ENCODE measurements at places on chromosomes 4 and X.
A peak's percentile ranks its signal among the peaks of the same experiment; 100 is the strongest.

DNA sequence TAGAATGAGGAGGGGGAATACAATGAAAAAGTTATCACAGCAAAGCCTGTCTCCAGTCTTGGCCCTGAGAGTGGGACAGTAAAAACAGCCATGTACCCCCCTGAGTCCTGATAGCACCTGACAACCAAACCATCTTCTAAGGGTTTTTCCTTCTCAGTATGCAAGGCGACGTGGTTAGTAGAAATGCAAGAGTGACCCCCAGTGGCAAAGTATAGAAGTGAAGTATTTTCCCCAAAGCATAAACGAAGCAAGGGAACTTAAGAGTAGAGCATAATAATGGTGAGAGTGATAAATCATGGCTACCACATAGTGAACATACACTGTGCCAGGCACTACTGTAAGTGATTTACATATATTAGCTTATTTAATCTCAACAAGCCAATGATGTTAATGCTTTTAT, 52.8 kb downstream of the FAM47C start:
- peak; percentile 29 for DNase-seq

DNA sequence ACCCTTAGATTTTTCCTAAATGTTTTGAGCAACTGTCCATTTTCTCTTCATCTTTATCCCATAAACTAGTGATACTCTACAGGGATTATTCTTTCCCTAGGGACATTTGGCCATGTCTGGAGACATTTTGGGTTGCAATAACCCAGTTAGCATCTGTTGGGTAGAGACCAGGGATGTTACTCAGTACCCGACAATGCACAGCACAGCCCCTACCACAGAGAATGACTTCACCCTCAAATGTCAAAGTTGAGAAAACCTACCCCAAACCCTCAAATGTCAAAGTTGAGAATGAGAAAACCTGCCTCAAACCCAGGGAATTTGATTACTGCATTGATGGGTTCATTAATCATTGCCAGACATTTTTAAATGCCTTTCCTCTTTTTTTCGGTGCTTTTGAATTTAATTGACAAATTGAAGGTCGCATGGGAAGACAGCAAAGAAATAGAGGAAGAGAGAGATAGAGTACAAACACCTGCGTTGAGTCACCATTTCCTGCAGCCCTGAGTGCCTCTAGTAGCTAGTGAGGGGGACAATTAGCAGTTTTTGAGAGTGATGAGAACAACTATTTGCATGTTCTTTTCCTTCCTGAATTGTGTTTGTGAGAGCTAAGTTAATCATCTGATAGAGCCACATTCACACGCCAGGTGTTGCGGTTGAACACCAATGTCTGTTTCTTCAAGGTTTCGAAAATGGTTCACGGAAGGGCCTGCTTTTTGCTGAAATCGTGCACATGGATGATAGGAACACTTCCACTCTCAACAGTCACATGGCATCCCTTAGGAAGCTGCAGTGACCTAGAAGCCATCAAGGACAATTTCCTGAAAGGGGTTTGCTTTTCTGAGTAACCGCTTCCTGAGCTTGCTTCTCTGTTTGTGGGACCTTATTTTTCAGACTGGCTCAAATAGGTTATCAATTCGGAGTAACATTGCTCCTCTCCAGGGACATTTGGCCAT, 203.9 kb upstream of the VCX3A start:
- no peak for DNase-seq

GRCh38 chrX:136616987-136617685, 30.8 kb upstream of the CD40LG start:
- no peak for DNase-seq

DNA sequence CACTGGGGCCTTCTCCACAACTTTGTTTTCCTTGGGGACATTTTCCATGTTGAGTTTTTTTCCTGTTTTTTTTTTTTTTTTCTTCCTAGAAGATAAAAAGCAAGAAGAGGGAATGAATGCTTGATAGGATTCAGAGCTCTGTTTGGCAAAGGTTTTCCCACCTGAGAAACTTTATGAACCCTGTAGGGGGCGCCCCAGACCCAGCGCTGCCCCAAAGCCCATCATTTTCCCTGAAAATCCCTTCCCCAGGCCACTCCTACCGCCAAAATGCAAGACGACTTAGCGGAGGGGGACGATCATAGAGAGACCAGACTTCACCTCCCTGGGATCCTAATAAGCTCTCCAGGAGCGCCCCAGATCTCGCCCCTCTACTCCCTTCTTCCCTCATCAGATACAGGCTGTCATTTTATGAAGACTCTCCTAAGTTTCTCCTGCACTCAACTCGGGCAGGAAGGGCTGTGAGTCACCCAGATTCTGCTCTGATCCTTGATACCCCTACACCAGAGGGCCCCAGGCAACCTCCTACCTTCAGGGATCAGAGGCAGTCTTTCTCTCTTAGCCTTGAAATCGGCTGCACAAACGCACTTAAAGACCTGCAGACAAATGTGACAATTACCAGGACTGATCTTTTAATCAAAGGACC, 1.4 kb downstream of the BEX5 start:
- DNase-seq, result no peak

GRCh38 chr4:130333241-130333759, 1237.3 kb downstream of the C4orf33 start:
- DNase-seq, result no peak

- DNase-seq, result peak; percentile 15
Measured at GRCh38 chr4:78829296-78829695, 53.1 kb downstream of the BMP2K start.

- DNase-seq, result no peak
Measured at GRCh38 chrX:63869506-63869905, 84.5 kb upstream of the ARHGEF9 start.

GRCh38 chr4:178083968-178084367, 641.7 kb upstream of the AGA start:
- DNase-seq, result no peak

DNA sequence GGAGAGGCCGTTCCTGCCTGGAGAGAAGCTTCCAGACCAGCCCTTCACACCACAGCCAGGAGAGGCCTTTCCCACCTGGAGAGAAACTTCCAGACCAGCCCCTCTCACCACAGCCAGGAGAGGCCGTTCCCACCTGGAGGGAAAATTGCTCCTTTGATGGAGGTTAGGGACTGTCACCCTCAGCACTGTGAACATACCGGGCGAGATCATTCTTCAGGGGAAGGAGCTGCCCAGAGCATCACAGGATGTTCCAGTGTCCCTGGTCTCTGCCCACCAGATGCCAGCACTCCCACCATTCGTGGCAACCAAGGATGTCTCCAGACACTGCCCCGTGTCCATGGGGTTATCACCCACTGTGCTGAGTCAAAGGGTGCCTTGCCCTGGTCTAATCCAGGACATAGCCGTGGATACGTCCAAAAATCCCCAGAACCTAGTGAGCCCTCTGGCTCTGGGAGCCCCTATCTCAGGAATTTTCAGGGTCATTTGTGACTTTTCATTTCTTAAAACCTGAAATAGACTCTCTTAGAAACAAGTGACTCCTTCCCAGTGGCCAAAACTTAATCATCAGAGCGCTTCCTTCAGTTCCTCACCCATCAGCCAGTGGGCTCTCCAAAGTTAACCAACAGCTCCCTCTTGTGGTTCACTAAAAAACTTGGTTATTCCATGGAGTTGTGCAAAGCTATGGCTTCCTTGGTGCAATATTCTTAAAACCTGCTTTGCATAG, 80.2 kb downstream of the CRMP1 start:
- DNase-seq, result peak; percentile 73

GRCh38 chr4:174154215-174154854, 129.1 kb downstream of the FBXO8 start:
- no peak for DNase-seq

DNA sequence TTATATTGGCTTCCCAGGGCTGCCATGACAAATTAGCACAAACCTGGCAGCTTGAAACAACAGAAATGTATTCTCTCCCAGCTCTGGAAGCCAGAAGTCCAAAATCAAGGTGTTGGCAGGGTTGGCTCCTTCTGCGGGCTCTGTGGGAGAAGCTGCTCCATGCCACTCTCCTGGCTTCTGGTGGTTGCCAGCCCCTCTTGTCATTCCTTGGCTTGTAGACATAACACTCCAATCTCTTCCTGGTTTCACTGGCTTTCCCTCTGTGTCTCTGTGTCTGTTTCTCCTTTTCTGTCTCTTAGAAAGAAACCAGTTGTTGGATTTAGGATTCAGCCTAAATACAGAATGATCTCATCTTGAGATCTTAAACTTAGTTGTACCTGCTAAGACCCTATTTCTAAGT, 85.5 kb downstream of the USP46 start:
- DNase-seq, result no peak

DNA sequence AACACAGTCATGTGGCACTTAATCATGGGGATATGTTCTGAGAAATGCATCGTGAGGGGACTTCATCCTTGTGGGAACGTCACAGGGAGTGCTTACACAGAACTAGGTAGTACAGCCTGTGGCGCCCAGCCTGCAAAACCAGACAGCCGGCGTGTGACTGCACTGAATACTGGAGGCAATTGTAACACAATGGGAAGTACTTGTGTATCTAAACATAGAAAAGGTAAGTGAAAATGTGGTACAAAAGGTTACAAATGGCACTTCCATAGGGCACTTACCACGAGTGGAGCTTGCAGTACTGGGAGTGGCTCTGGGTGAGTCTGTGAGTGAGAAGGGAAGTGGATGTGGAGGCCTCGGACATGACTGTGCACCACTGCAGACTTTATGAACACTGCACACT, 5.2 kb downstream of the TLR3 start:
- no peak for DNase-seq

GRCh38 chr4:68432320-68432719, 14.9 kb upstream of the TMPRSS11E start:
- DNase-seq, result no peak

DNA sequence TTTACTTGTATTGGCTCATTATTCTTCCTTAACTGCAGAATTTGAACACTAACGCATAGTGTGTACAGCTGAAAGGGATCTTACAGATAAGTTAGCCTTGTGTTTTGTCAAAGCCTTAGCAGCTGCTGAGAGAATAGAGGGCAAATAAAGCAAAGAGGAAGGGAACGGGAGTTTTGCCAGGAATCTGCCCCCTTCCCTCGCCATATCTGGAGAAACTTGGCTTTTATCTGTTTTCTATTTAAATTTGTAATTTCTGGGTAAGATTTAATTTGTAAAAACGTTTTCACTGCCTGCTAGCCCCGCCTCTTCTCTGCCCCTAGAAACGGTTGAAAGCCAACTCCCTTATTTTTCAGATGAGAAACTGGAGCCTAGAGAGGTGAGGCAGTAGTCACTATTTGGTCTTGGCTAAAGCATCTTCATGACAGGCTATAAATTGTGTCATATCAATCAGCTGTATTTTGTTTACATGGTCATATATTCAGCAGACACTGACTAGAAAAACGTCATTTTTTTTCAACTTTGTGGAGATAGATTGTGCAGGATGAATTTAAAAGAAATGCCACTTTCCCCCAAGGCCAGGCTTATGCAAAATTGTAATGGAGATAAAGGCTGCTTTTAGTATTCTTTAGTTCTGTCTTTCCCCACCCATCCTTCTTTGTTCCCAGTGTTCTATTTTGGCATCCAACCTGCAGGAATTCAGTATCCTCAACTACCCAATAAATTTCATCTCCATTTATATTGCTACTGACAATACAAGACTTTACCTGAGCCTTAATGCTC, 319.4 kb downstream of the SH2D1A start:
- DNase-seq, result no peak

GRCh38 chrX:46703980-46704379, 54.9 kb downstream of the SLC9A7 start:
- no peak for DNase-seq

DNA sequence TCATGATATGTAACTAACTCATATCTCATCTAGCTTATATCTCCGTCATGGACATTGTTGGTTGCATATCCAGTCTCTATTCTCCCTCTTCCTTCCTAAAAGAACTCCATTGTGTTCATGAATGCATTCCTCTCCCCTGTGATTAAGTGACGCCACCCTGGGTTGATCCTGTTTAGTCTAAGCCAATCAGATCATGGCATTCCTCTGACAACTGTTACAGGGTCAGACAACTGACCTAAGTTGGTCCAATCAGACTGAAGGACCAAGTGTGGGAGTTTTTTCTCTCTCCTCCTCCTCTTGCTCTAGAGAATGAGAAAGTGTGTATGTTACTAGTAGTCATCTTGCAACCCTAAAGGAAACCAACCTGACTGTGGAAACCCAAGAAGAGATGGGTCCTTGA, 3.6 kb downstream of the APOO start:
- no peak for DNase-seq

DNA sequence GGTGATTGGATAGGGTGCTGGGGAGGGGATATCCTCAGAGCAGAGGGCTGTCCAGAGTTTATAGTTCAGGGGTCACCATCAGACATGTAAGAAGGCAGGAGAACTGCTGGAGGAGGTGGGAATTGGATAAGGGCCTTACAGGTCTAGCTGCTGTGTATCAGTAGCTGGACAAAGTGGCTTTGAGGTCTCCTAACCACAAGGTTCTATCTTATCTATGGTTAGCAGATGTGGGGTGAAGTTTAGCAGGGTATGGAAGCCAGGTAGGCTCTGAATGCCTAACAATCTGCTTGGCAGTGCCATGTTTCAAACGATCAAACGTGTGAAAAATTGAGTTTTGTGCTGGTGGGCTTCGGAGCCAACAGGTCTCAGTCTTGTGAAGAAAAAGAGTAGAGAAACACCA, 32.1 kb upstream of the MAGEA8 start:
- no peak for DNase-seq

DNA sequence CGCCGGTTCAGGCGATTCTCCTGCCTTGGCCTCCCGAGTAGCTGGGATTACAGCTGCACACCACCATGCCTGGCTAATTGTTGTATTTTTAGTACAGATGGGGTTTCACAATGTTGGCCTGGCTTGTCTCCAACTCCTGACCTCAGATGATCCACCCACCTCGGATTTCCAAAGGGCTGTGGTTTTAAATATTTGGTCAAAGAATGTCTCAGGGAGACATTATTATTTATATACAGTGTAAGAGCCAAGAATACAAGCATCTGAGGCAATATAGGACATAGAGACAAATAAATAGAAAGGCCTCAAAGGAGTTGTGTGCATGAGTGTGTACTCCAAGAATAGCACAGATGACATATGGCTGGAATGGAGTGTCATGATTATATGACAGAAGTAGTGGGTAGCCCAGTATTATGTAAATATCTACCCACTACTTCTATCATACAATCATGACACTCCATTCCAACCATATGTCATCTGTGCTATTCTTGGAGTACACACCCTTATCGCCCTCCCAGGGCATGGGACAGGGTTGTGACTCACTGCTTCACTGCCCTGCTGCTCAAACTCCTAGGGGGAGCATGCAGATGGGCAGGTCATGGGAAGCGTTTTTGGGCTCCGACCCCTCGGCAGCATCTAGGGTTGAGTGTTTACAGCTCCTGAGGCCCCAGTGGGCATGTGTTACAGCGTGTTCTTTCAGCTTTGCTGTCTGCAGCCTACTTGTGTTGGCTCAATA, 1649.8 kb upstream of the PCDH10 start:
- no peak for DNase-seq

GRCh38 chr4:48792348-48793006, 12.4 kb upstream of the FRYL start:
- peak; percentile 28 for DNase-seq

GRCh38 chr4:112823156-112823555, 186.2 kb downstream of the LARP7 start:
- DNase-seq, result no peak

DNA sequence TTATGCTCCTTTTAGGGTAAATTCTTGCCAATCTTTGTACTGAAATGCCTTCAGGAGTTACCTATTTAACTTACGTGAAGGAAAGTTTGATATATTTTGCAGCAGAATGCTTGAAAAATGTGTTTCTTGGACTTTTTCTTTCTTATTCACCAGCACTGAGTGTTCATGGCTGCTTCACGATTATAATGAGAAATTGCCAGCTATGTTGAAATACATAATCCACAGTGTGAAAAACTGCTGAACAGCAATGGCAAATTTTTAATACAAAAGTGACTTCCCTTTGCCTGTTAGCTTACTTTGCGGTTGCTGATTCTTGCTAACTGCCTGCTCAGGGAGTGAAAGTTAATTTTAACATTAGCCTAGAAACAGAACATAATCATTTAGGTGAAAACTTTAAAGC, 153.8 kb upstream of the SLC4A4 start:
- DNase-seq, result no peak
